ENCODE measurements at places on chromosomes 1 and 21.

GRCh38 chr1:212035835-212036605 is 472 bp downstream of the DTL start:
- no peak for DNase-seq

- DNase-seq, result no peak
Measured at GRCh38 chr1:234495231-234495990, 16.4 kb upstream of the TARBP1 start.

- no peak for DNase-seq
Measured at GRCh38 chr1:2368053-2368744, 23.2 kb downstream of the MORN1 start.

GRCh38 chr1:171343727-171344472 is 29.9 kb downstream of the FMO4 start:
- peak; percentile 85 for DNase-seq

GRCh38 chr1:96997717-96998116 is 276.1 kb downstream of the PTBP2 start:
- no peak for DNase-seq

- DNase-seq, result peak; percentile 49
Measured at GRCh38 chr1:204419064-204419403, 7.4 kb upstream of the PPP1R15B start.

DNA sequence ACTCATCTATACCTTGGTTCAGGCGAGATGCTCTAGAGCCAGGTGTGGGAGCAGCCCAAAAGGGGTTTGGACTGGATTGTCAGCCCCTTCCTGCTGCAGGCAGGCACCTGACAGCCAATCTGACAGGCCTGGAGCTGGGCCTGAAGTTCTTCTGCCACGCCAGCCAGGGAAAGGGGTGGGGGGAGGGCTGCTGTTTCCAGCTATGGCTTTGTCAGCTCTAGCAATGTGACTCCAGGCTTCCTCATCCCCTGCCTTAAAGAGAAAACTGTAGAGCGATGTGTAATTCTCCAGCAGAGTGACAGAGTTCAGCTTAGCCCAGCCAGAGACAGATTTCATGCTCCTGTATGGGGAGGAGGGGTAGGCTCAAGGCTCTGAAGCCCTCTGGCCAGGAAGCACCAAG is 30.3 kb downstream of the WNT4 start:
- no peak for DNase-seq

DNA sequence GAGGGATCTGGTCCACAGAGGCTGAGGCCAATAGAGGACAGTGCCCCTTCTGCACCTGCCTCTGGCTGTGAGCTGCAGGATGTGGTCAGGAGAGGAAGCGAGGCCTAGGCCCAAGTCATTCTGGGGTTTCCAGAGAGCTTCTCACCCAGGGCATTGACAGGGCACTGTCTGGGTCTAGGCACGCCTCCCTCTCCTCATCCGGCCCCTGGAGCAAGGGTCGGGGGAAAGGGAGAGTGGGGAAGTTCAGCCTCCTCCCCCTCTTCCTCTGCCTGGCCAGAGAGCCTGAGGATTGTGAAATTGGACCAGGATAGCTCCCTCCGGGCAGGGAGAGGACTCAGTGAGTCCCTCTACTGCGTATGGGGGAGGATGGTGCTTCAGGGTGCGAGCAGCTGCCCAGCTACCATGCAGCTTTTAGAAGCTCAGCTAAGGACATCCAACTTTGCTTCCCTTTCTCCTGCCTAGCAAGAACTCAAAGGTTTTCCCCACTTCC is 6.3 kb upstream of the INAVA start:
- DNase-seq, result no peak

DNA sequence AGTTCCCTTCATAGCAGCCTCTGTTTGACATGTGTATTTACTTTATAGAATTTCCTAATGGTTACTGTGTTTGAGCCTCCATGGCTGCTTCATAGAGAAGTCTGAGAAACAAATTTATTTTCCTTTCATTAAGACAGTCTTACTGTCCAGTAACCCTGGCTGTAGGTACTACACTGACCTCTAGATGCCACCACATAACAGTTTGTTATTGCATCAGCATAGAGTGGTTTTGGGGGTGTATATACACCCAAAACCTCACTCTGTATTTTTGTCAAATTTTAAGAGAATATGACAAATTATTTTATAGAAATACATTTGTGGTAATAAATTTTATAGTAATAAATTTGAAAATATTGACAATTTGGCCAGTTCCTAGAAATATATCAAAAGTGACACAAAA is 57.3 kb downstream of the OBSCN start:
- no peak for DNase-seq

DNA sequence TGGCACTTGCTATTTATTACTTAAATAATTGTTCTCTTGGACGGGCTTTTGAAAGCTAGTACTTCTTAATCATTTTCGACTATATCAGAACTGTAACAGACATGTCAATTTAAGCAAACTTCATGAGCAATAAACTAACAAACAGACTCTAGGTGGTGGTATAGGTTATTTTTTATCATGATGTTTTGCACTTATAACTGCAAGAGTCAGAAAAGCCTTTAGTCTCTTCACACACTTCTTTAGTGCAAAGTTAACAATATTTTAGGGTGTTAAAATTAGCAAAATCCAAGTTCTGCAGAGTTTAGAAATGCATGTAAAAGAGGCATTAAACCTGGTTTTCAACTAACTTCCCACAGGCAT is 2.2 kb downstream of the NRIP1 start:
- DNase-seq, result no peak

DNA sequence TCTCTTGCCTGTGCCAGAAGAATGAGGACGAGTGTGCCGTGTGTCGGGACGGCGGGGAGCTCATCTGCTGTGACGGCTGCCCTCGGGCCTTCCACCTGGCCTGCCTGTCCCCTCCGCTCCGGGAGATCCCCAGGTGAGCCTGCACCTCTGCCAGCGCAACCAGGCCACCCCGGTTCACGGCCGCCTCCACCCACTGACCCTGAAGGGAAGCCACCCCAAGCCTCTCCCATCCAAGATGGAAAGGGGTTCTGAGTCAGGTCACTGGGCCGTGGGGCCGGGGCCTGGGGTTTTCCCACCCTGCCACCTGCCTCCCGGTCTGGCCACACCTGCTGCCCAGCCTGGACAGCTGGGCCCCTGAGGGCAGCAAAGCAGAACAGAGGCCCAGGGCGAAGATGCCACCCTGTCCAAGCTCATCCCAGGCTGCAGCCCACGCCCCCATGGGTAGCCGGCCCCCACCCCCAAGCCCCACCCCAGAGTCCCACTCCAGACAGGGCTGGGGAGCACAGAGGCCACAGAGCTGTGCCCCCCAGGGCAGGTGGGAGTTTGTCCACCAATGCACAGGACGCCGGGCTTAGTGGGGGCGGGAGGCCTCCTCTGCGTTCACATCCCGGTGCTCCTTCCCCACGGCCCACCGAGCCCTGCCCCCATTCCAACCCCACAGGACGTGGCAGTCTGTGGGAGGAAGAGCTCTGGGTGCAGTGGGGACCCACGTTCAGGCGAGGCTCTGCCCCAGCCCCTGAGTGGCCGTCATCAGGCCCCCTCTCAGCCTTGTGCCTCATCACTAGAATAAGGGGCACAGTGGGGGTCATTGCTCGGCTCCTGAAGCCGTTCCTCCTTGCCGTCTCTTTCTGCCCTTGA is 5.6 kb downstream of the AIRE start:
- DNase-seq, result no peak

DNA sequence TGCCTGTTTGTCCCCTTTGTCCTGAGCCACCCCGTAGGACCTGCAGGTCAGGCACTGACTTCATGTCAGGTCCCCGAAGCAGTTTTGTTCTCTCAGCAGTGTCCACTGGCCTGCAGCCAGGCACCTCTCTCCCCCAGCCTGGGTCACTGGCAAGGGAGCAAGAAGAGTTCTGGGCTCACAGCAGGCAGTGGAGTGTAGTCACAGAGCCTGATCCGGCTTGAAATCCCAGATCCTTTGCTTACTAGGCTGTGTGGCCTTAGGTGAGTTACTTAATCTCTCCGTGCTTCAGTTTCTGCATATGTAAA is 34.2 kb downstream of the L1TD1 start:
- DNase-seq, result no peak

DNA sequence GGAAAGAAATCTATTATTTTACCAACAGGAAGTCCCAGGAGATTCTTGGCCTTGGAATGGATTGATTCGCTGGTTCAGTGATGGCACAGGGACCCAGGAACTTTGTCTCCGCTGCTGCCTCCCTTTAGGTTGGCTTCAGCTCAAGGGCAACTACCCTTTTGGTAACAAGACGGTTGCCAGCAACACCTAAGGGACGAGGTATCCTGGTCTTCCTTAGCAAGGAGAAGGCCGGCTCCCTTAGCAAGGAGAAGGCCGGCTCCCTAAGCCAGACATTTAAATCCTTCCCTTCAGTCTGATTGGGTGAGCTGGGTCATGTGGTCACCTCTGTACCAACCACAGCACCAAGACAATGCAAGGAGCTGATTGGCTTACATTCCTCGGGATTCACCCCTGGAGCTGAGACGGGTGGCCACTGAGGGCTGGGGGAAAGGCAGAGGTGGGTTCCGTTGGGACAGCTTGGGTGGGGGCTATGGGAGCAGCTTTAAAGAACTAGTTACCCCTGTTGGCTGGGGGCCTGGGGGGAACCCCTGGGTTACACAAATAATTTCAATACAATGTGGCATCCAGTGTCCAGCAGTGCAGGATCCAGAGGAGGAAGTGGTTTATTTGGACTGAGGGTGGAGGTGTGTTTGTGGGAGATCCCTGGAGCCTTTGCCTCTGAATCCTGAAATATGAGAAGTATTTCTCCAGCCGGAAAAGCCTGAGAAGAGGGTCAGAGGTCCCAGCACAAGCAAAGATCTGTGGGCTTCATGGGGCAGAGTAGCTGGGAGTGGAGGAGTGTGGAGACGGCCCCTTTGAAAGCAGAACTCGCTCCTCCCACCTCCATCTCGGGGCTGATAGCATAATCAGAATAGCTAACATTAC is 20.7 kb upstream of the CLIC4 start:
- no peak for DNase-seq

GRCh38 chr1:202711949-202712635 is 1.8 kb upstream of the SYT2 start:
- DNase-seq, result no peak

DNA sequence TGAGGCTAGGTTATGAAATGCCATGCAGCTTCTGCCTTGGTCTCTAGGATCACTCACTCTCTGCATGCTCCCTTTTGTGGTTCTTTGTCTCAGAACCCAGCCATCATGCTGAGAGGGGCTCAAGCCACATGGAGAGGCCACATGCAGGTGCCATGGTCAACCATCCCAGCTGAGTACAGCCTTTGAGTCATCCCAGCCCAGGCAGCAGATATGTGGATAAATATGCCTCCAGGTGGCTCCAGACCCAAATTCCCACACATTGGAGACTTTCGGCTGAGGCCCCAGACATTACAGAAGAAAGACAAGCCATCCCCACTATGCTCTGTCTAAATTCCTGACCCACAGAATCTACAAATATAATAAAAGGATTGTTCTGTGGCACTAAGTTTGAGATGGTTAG is 102.0 kb downstream of the LHX9 start:
- no peak for DNase-seq

DNA sequence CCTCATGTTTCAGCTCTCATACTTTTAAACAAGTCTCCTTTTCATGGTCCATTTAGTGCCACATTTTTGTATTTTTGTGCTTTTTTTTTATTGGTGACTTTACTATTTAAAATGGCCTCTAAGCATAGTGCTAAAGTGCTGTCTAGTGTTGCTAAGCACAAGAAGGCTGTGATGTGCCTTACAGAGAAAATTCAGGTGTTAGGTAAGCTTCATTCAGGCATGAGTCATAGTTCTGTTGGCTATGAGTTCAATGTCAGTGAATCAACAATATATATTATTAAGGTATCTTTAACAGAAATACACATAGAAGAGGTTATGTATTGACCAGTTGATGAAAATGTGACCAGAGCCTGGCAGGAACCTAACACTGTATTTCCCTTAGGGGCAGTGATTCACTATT is 12.8 kb upstream of the FUBP1 start:
- DNase-seq, result no peak

DNA sequence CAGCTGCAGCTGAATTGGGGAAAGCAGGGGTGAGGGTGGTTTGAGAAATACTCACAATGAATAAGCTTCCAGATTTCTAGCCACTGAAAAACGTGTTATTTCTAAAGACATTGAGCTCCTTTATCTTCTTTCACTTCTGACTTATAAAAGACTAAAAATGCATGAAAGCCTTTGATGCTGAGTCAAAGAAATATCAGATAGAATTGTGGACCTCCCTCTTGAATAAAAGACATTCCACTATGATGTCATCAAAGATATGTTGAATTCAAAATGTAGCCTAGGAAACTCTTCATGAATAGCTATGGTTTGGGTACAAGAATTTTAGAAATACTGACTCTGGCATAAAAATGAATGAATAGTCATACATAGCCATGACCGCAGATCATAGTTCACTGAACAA is 44.7 kb upstream of the COL24A1 start:
- no peak for DNase-seq

DNA sequence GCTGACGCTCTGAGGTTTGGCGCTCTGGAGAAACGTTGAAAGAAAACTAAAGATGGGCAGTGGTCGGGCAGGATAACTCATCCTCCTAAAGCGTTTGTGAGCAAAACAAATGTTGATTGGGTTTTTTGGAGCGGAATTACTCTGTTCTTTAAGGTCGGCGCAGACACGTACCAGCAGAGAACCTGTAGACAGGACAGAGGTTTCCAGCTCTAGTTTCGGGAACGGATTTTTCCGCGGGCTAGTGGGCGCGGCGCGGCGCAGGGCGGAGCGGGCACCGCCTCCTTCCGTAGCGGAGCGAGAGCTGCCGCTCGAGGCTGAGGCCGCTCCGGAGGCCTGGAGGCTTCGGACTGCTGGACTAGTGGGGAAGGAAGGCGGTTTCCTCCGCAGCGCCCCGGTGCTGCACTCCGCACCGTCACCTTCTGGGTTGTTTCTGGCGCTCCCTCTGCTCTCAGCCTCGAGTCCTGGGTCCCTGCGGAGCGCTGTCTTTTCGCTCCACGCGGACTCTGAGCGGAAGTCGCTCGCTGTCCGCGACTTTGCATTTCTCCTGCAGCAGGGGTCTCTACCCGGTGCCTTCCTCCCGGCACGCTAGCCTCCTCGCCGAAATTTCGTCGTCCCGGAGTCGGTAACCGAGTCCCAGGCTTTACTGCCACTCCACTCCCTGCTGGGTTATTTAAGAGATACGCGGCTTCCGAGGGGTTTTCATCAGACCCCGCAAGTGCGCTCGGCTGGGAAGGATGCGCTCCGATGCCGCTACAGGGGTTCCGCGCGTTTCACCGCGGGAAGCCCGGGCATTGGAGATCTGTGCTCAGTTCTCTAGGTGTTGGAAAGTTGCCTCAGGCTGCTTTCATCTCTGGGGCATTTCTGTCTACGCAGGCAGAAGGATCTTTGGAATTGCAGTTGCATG is 7.0 kb downstream of the FOXD2 start:
- DNase-seq, result no peak

Data from left lobe of liver (tissue), 2 donors.